ENCODE measurements at places on chromosomes 3 and 15.

DNA sequence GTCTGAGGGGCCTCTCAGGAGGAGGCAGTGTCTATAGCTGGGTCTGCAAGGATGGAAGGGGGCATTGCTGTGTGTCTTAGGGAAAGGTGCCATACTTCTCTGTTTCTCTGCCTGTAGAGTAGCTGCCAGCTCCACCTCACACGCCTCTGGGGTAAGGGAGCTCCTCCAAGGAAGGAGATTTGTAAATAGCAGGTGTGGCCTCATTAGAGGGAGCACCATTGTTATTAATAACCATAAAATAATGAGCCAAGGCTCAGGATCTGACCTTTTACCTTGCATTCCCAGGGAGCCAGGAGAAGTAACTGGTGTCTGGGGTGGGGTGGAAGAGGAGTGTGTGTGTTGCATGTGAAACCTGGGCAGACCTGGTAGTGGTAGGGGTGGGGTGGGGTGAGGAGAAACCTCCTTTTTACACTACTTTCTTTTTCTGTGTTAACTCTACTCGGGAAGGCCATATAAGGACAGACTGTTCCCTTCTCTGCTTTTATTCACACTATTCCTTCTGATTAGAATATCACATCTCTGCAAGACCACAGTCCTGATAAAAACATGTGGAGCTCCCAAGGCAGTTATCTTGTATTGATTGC, 2.2 kb upstream of the C15orf39 start:
- DNase-seq: no peak

- no peak for DNase-seq
These were observed 54.7 kb downstream of the EEFSEC start for GRCh38 chr3:128207951-128208350.

DNA sequence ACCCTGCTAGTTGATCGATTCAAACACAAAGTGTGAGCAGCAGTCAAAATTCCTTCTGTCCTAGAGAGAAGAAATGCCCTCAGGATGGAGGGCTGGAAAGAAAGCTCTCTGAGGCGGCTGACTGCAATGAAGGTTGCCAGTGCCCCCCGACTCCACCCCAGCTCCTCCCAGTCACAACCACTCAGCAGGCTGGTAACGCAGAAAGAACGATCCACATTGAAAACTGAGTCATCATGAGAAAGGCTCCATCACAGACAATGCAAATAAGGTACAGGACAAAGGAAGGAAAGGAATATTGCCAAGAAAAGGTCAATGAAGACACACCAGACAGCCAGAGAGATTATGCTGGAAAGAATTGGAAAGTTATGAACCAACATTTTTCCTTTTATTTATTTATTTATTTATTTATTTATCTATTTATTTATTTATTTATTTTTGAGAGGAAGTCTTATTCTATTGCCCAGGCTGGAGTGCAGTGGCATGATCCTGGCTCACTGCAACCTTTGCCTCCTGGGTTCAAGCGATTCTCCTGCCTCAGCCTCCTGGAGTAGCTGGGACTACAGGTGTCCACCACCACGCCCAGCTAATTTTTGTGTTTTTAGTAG, 17.4 kb upstream of the VGLL4 start:
- DNase-seq: no peak

GRCh38 chr3:174089592-174089991, 692.0 kb downstream of the NLGN1 start:
- DNase-seq: no peak

- no peak for DNase-seq
These were observed 33.4 kb upstream of the ZNF609 start for GRCh38 chr15:64426845-64427465.

GRCh38 chr3:144272680-144273079, 301.1 kb downstream of the DIPK2A start:
- DNase-seq: no peak

All from aorta (tissue), 5 donors.